Esophagus squamous epithelium (tissue), 5 donors: ENCODE measurements at places on chromosomes 11 and 22.

DNA sequence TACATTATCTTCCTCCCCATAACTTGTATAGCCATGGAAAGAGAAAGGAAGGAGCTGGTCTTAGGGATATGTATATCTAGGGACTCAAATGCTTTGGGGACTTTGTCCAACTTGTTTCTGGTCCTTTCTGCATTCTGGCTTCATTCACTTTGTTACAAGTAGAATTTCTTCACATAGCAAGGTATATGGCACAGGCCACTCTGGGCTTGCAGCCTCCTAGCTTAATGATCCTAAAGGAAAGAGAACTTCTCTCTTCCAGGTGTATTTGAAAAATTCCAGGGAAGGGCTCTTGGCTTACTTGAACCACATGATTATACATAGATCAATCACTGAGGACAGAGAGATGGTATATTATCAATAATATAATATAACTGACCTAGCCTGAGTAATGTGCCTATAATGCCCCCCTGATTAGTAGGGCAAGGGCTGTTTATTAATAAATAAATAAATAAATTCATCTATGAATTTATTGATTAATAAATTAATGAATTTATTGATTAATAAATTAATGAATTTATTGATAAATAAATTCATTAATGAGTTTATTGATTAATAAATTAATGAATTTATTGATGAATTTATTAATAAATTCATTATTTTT, 48.2 kb upstream of the CEP295 start:
- DNase-seq: no peak

DNA sequence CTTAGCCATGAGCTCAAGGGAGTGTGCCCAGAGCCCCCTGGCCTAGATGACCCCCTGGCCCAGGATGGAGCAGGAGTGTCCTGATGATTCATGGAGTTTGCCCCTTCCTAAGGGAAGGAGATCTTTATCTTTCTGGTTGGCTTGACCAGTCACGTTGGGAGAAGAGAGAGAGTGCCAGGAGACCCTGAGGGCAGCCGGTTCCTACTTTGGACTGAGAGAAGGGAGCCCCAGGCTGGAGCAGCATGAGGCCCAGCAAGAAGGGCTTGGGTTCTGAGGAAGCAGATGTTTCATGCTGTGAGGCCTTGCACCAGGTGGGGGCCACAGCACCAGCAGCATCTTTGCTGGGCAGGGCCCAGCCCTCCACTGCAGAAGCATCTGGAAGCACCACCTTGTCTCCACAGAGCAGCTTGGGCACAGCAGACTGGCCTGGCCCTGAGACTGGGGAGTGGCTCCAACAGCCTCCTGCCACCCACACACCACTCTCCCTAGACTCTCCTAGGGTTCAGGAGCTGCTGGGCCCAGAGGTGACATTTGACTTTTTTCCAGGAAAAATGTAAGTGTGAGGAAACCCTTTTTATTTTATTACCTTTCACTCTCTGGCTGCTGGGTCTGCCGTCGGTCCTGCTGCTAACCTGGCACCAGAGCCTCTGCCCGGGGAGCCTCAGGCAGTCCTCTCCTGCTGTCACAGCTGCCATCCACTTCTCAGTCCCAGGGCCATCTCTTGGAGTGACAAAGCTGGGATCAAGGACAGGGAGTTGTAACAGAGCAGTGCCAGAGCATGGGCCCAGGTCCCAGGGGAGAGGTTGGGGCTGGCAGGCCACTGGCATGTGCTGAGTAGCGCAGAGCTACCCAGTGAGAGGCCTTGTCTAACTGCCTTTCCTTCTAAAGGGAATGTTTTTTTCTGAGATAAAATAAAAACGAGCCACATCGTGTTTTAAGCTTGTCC, 14.3 kb downstream of the ADORA2A start:
- DNase-seq: no peak

- no peak for DNase-seq
Observed at GRCh38 chr11:71255323-71255722, 2.9 kb upstream of the SHANK2 start.

DNA sequence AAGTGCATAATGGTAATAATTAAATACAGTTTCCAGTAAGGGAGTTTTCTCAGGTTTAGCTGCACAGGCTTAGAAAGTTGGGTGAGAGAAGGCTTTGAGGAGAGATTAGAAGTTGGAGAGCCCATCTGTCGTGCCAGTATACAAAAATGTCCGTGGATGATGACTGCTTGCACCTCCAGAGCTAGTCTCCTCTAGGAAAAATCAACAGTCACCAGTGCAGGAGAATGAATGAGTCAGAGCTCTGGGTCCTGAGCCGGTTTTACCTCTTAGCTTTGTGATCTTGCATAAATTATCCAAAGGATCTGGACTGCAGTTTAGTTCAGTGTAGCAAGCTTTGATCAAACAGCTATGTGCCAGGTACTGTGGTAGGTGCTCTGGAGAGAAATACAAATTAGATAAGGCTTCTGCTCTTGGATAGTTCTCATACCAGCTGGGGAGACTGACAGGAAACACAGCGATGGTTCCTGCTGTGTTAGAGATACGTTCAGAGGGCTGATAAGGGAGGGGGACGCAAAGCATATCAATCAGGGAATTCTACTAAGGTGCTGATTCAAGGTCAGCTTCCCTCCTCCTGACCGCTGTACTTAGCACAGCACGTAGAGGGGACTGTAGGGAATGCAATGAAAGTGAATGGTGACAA, 125.9 kb downstream of the TEAD1 start:
- DNase-seq: no peak

DNA sequence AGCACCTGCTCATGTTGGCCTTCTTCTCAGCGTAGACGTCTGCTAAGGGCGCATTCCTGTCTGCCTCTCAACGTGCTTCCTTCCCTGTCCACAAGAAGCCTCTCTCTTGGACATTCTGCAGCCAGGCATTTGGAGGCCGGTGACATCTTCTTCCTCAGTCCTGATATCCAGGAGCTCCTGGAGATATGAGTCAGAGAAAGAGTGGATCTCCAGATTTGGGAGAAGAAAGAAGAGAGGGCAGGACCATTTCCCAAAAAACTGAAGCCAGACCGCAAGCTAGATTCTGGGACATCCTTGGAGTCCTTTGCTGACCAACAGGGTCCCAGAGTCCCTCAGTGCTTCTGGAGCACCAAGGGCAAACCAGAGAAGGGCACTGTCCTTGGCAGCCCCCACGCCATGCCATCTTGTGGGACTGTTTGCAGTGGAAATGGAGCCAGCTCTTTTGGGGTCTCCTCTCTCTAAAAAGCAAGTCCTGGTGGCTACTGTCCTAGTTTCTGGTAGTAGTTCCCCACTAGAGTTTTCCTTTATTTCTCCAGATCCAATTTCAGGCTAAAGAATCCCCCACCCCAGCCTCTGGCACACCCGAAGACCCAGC, 36.1 kb upstream of the SYT13 start:
- DNase-seq: no peak

- no peak for DNase-seq
Observed at GRCh38 chr22:43230971-43231723, 44.2 kb upstream of the TTLL12 start.

- DNase-seq: no peak
Observed at GRCh38 chr11:114987186-114987760, 308.9 kb downstream of the NXPE2 start.

DNA sequence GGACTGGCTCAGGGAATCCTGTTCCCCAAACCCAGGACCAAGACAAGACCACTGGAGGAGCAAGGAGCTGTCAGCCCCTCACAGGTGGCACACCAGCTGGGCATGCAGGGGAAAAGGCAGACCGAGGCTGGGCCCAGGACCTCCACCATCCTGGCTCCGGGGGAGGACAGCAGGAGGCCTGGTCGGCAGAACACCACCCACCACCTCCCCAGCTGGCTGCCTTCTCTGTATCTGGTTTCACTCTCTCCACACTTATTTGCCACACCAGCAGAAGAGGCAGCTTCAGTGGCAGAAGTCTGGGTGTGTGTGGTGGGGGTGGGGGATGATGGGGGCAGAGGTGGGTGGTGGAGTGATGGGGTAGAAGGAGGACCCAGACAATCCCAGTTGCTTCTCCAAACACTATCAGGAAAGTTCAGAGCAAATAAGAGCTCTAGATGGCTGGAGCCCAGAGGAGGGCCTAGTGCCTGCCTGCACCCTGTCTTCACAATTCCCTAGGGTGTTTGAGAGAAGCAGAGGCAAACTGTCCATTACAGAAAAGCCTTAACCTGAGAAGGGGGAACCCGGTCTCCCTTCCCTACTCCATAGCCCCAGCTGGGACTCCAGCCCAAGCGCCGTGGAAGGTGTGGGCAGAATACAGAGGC, 51.9 kb upstream of the CDON start:
- no peak for DNase-seq

- no peak for DNase-seq
Observed at GRCh38 chr11:69635195-69635594, 5.8 kb upstream of the CCND1 start.

DNA sequence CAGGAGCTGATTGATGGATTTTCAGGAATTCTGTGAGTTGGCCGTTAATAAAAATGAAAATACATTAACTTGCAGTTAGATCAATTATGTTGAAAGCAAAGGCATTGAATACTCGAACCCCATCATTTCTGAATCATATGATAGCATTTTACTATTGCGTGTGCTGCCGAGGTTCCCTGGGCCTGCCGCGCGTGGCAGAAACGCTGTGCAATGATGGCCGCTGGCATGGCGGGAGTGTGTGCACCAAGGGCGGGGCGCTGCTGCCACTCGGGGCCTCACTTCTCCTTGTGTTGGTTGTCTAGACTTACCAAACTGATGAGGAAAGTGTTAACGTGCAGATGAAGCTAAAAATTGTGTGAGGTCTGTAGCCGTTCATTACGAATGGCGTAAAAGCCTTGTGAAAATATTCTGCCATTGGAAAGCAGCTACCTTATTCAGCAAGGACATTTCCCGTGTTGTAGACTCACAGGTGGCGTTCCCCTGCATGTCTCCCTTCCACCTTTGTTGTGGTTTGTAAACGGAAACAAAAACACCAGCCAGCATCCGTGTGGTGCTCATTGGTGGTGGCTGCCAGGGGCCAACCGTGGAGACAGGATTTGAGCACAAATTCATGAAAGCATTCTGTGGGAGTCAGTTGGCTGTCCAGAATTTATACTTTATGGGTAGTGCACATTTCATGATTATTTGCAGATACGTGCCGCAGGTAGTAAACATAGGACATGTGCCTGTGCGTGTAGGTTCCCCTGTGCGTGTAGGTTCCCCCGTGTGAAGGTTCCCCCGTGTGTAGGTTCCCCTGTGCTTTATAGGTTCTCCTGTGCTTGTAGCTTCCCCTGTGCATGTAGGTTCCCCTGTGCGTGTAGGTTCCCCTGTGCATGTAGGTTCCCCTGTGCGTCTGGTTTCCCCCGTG, 5.9 kb upstream of the GRAMD4 start:
- DNase-seq: no peak

DNA sequence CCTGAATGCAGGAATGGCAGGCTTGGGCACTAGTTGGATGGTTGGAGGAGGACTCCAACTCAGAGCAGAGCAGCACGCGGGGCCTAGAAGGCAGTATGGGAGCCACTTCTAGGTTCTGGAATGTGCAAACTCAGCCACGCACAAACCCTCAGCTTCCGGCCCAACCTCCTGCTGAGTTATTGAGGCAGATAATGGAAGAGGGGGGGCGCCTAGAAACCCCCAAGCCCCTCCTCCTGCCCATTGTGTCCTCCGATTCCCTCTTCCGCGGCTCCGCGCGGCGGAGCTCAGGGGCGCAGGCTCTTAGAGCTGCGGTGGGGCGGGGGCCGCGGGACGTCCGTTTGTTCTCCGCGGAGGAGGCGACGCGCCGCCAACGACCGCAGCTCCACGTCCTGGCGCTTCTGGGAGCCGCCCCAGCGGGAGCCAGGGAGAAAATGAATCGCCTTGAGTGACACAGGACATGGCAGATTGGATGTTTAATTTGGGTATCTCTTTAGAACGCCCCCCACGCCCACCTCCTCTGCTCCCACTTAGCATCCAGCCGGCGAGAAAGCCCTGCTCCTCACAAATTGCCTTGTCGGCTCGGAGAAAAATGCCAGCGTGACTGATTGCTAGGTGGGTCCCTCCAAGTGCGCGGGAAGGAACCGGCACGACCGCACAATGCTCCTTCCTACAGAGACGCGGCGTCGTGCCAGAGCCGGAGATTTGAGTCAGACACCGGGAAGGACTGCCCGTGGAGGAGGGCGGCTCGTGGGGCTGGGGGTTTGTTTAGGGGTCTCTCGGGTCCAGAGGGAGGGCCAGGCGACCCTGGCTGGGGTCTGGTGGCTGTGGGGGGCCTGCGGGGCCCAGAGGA, 144.6 kb downstream of the NECTIN1 start:
- no peak for DNase-seq

DNA sequence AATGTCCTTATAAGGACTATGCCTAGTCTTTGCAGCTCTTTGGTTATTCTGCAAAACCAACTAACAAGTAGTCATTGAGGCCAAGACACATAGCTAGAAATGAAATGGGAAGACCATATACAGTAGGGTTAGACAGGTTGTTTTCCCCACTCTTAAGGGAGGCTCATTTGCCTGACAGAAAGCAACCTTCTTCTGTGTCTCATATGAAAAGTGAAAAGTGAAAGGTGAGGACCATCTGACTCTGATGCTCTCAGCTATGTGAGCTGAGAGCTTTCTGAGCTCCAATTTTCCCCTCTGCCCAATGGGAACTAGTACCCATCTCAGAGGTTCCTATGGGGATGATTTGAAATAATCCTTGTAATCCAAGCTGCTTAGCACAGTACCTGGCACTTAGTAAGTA, 142.0 kb upstream of the BDNF start:
- DNase-seq: no peak

DNA sequence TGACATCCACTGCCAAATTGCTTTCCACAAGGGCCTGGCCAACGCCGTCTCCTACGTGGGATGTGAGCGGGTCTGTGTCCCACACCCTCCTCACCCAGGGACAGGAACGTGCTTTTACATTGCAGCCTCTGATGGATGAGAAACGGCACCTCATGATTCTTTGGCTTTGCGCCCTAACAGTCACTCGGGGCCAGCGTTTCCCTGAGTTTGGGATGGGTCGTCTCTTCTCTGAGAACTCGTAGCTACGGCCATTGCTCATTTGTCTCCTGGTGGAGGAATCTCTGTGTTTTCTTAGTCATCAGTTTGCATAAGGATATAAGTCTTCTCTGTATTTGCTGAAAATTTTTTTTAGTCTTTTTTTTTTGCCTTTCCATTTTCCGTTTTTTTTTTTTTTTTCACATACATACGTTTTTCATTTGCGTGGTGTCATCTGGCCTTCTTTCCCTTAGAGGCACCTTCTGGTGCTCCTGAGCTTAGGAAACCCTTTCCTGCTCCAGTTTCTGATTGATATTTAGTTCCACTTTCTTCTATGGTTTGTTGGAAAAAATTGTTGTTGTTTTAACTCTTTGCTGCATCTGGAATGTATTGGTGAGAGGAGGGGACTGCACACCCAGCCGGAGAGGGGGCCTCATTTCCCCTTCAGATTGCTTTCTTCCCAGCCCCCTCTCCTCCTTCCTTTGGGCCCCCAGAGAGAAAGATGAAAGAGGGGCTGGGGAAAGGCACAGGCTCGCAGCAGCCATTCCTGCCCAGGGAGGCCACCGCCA, 12.0 kb downstream of the TNNT3 start:
- DNase-seq: no peak

DNA sequence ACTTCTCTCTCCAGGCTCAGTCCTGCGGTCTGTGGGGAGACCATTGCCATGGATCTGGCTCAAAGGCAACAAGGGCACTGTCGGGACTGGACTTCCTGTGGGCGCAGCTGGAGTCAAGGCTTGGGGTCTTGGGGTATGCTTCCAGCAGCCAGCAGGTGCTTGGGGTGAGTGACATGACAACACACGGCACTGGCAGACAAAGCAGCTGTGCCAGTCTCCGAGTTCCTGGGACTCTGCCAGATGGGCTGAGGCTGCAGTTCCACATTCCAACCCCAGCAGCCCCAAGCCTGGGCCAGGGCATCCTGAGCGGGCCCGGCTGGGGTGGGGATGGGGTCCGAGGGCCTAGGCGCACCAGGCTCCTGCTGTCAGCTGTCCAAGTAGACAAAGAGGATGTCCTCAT, 12.3 kb downstream of the GUCD1 start:
- DNase-seq: no peak
